Psoas muscle (tissue), 8 donors: ENCODE measurements at places on chromosomes 5 and 9. TPM values are rescaled to one million over a fixed set of nuclear protein-coding genes. Genes with fewer than 3 reads are reported as not detected.

CEP78 gene
- total RNA-seq, result 4.2 TPM

GPR150 gene
- total RNA-seq, result 0.10 TPM

CAST gene
- 193 TPM for total RNA-seq

NOTCH1 gene
- 11.9 TPM for total RNA-seq

MELK gene
- total RNA-seq, result 0.15 TPM

HTR4 gene
- not detected for total RNA-seq

C1QTNF2 gene
- total RNA-seq, result 1.8 TPM

NUDCD2 gene
- total RNA-seq, result 13.6 TPM

RALGPS1 gene
- 7.7 TPM for total RNA-seq

NACC2 gene
- 33.5 TPM for total RNA-seq

OR2S2 gene
- not detected for total RNA-seq

PALM2AKAP2 gene
- 16.6 TPM for total RNA-seq

B4GALT1 gene
- total RNA-seq, result 26.2 TPM

SURF1 gene
- total RNA-seq, result 36.4 TPM

CCDC171 gene
- 0.91 TPM for total RNA-seq

C9 gene
- not detected for total RNA-seq

DNA sequence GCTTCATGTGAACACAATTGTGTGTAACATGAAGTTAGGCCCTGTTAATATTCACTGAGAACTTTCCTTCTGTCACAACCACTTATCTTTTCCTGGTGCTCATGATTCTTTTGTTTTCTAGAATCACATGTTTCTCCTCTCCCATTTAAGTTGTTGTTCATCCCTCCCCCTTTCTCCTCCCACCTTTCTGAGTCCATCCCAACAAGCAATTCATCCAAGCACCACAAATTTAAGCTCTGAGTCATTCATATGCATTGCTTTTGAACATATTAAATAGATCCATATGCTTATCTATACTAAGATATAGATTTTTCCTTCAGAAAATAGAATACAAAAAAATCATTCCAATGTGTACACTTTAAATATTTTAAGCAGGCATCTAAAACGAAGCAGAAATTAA, 75.2 kb upstream of the NFIB start:
- no peak for DNase-seq

- DNase-seq, result no peak
These were observed 334.6 kb upstream of the IRX1 start for GRCh38 chr5:3261081-3261480.

DNA sequence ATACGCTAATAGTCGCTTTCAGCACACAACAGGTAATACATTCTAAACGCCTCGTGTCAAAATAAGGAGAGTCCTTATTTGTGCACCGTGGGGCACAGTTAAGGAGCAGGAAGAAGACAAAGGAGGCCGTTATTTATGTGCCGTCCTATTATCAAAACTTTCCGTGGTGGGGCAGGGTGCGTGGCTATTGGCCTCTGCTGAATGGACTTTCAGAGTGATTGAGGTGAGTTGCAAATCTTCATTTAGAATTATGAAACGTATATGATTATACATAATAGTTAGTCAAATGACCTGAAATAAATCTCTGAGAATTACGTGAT, 833 bp downstream of the C5orf24 start:
- DNase-seq, result no peak

DNA sequence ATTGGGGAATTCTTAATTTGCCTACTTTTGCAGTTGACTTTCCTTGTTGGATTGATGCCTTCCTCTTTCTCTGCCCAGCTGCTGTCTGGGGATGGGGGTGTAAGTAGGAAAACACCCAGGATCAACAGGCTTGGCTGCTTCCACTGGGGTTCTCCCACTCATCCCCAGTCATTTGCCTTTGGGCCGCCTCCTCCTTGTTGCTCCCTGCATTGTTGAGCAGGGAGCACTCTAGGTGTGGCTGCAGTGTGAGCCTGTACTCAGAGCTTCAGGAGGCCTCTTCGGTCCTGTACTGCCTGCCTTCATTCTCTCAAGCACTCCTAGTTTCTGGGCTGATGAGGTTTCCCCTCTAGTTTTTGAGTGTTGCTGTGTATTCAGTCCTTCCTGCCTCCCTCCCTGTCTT, 12.1 kb downstream of the RHOBTB3 start:
- DNase-seq, result no peak

GRCh38 chr5:3278643-3279042, 317.0 kb upstream of the IRX1 start:
- DNase-seq, result no peak

DNA sequence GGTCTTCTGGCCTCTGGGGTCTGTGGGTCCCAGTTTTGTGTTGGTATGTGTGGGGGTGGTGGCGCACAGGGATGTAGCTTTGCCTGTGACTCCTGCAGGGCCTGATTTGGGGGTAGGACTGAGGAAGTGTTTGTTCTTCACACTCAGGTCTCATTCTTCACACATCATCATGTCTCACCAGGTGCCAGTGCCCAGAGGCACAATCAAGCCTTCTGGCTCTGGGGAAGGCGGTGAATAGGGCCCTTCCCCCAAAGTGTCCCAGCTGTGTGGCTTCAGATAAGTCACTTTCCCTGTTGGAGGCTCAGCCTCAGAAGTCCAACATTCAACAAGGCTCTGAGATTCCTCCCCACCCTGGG, 5.1 kb downstream of the DBN1 start:
- DNase-seq, result no peak

GRCh38 chr5:54671681-54672080, 154.1 kb downstream of the SNX18 start:
- DNase-seq, result no peak

- no peak for DNase-seq
These were observed 102.6 kb downstream of the WNK2 start for GRCh38 chr9:93286252-93287188.

DNA sequence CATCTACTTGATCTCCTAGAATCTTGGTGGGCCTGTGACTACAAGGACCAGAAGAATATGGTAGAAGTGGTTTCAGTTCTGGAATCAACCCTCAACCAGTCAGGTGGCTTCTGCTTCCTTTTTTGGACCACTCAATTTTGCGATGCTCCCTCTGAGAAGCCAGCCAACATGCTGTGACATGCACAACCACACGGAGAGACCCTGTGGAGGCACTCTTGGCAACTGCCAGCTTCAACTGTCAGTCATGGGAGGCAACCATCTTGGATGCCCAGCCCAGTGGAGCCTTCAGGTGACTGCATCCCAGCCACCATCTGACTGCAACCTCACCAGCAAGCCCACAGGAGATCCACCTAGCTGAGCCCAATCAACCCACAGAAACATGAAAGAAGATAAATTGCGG, 137.3 kb downstream of the FAM114A2 start:
- no peak for DNase-seq

GRCh38 chr5:7610531-7611177, 214.7 kb downstream of the ADCY2 start:
- no peak for DNase-seq

DNA sequence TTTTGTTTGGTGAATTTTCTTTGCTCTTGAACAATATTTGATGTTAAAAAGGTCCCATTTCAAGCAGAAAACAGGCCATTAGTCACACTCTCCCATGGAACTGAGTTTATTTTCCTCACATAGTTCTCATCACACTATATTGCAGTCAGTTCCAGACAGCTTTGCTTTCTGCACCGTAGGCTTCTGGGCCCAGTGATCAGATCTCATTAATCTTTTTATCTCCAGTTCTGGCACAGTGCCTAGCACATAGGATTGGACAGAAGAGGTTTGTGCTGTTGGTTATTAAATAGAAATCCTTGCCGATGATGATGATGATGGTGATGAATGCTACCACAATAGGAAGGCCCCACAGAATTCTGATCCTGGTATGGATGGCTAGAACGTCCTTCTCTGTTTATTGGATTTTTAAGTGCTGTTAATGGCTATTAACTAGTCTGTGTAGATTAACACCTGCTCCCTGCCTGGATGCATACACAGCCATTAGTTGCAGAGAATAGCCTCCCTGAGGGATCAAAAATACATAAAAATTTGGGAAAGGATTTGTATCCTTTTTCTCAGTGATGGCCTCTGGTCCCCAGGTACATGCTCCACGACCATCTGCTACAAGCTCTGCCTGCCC, 52.0 kb upstream of the NTRK2 start:
- no peak for DNase-seq

DNA sequence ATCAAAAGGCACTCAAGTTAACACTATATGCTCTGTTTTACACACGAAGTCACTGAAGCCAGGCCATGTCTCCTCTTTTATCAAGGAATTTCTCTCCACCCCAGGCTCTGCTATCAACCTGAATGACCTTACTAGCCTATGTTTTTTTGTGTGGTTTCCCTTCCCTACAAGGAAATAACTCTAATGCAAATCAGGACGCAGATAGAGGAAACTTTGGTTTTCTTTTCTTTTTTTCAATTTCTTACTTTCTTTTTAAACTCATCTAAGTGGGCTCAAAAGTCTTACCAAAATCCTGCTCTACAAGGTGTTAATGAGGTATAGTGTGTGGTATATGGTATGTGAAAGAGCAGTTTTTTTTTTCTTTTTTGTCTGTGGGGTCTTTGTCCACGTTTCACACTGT, 5.5 kb upstream of the SLC46A2 start:
- DNase-seq, result no peak

DNA sequence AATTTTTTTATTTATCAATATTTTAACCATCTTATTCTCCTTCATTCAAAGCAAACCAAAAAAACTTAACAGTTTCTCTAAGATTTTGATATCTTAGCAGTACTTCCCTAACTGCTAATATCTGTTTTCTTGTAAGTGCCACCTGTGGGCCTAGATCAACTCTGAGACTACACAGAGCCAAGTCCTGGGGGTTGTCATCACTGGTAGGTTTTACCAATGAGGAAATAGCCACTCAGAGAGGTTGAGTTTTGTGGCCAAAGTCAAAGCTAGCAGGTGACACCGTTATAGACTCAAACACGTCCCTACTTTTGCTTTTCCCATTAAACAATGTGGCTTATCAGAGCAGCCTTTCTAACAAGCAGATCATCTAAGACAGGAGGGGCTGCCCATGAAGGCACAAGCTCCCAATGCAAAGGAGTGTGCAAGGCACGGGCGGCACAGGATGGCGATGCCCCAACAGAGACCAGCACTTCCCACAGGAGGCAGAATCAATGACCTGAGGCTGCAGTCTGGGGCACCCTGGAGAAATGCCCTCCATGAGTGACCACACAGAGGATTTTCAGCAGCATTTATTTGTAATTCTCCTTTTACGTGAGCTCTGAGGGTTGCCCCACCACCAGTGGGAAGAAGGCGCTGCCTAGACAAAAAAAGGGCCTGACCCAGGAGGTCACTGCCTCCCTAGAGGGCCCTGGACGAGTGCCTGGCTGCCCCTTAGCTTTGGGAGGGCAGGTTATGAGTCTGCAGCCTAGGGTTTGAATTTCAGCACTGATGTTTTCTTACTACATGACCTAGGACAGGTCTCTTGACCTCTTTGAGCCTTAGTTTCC, 7.4 kb downstream of the TBC1D2 start:
- DNase-seq, result no peak

- no peak for DNase-seq
These were observed 21.2 kb downstream of the RNF130 start for GRCh38 chr5:180050121-180050940.

DNA sequence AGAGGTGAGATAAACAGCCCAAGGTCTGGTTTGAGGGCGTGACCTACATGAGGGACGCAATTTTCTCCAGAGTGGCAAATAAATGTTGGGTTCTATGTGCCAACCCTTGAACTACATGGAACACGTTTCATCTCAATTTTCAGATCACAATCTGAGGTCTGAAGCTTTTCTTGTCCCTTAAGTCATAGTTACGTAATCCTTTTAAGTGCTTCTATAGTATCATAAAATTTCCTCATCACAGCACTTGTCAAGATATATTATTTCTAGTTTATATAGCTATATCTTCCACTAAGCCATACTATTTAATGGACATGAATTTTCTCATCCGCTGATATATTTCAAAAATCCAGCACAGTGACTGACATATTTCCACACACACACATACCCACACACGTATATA, 53.1 kb upstream of the GRIN3A start:
- DNase-seq, result no peak

DNA sequence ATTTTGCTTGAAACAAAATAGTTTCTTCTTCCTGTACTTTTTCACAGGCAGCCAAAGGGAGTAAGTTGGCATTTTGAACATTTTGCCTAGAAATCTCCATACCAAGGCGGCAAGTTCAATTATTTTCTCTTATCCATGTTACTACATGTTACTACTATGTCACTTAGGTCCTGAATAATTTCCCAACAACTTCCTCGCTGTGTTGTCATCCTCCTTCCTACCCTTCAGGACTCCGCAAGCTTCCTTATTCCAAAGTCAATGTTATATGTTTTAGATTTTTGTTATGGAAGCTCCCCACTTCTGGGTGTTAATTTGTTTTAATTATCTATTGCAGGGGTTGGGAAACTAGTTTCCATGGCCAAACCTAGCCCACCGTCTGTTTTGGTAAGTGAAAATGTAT, 9.9 kb upstream of the B4GALT1 start:
- no peak for DNase-seq
